ENCODE measurements at places on chromosomes 12 and 14.

DNA sequence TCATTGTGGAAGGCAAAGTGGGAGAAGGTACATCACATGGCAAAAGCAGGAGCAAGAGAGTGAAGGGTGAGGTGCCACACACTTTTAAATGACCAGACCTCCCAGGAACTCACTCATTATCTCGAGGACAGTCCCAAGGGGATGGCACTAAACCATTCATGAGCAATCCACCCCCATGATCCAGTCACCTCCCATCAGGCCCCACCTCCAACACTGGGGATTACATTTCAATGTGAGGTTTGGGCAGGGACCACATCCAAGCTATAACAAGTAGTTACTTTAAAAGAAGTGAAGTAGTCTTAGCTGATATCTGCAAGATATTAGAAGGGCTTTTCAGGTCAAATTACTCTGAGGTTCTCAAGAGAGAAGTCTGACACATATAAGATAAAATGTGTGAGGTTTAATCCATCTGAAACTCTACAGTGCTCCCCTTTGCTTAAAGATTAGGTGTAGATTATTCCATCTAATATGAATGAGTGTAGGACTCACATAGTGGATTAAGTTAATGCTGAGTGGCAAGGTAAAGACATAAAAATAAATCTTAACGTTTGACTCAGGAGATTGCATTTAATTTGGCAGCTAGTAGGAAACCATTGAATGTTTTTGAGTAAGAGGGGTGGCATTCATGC lies 130.8 kb downstream of the TMX1 start:
- no peak for DNase-seq

- DNase-seq: no peak
Observed at GRCh38 chr12:2510045-2510444, 284.7 kb upstream of the FKBP4 start.

DNA sequence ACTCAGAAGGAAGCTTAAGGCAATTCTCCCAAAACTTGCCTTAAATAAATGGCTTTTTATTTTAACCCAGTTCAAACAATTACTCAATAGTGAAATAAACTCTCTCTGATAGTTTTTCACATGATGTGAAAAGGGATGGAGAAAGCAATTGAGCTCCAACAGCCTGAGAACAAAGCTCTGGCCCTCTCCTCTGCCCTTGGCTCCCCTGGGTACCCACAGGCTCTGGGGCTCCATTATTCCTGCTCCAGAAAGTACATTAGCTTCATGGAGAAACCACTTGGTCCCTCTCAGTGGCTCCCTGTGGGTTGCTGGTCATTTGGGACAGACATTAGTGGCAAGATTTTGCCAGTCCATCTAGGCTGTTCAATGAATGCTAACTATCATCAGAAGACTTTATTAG lies 242.8 kb downstream of the ATP23 start:
- no peak for DNase-seq

DNA sequence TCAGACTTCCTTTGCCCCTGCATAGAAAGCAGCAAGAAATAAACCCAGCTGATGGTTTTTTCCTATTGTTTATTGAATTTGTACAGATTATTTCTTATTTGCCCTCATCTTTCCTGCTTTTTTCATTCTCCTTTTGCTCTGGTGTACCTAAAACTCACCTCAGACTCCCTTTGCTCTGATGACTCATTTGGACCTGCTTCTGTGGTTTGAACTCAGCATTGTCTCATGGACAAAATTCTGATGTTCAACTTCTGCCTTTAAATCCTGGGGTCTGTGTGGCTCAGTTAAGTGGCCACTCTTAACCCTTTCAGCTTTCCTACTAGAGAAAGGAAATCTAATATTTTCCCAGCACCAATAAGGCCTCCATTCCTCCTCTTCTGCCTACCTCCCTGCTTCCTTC lies 3.5 kb upstream of the SENP1 start:
- DNase-seq: no peak

- DNase-seq: peak; percentile 77
Observed at GRCh38 chr14:94423453-94424056, 29.0 kb downstream of the SERPINA11 start.

GRCh38 chr12:5964913-5965900 lies 20.1 kb upstream of the ANO2 start:
- DNase-seq: no peak

DNA sequence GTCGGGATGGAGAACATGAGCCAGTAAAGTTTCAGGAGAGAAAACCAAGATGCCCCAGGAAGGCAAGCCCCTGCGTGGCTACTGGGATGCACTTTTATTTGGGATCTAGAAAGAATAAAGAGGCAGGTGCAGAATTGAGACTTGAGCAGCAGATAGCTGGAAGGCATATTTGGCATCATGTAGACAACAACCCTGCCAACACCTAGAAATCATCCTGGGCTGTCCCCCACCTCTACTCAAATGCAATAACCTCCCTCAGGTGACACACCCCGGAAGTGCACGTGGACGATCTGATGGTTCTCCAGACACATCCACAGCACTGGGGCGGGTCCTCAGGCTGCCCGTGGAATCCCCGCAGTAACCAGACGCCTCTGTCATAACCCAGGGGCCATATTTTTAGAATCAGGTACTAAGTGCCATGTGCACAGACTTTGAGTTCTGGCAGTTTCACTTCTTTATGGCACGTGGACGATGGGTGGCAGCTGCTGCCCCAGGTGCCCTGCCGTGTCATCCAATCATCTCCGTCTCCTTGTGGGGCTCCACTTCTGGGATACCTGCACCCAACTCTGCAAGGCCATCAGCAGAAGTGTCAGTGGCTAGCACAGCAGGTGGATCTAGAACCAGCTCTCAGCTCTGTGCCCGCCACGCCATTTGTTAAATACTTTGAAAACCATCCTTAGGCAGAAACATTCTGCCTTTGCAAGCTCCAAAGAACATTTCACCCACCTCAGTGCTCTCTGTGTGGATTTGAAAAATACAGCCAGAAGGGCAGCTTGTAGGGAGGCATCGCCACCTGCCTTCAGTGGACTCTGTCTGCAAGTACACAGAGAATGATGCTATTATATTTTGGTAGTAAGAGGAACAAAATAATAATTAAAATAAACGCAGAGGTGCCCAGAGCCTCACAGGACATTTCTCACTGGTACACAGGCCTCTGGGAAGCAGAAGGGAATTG lies 771.7 kb upstream of the TMEM132C start:
- DNase-seq: peak; percentile 5

DNA sequence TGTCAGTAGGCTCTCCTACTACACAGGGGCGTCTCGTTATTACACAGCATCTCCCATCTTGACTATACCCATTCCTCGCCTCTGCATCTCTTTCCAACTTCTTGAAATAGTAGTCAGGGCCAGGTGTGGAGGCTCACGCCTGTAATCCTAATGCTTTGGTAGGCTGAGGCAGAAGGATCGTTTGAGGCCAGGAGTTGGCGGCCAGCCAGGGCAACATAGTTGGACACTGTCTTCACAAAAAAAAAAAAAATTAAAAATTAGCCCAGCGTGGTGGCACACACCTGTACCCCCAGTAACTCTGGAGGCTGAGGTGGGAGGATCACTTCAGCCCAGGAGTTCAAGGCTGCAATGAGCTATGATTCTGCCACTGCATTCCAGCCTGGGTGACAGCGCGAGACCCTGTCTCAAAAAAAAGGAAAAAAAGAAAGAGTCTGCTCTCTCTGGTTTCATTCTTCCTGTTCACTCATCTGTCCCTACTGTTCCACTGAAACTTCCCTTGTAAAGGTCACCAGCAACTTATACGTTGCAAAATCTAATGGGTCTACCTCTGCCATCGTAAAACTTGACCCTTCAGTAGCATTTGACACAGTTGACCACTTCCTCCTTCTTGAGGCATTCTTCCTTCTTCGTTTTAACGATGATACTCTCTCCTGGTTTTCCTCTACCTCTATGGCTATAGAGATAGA lies 41.0 kb upstream of the PTGR2 start:
- DNase-seq: no peak

- DNase-seq: no peak
Observed at GRCh38 chr12:3014641-3015040, 55.4 kb downstream of the TEAD4 start.

DNA sequence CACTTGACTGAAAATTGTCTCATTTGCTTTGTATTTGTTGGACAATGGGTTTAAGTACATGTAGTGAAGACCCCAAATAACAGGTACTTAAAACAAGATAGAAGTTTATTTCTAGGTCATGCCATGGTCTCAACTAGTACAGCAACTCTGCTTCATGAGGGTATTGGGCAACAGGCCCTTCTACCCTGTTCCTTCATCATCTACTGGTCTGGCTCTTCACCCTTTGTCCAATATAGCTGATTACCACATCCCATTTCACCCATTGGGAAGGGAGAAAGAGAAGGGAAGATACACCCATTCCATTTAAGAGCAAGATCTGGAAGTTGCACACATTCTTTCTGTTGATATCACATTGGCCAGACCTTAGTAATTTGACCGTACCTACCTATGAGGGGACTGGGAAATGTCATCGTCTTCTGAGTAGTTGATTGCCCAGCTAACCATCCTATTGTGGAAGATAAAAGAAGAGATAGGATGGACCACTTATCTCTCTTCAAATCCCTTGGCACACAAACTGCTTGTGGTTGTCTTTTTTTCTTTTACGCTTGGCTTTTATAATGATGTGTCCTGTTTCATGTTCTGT lies 104.6 kb downstream of the DIP2B start:
- no peak for DNase-seq

GRCh38 chr14:30194741-30195148 lies 267.1 kb upstream of the PRKD1 start:
- DNase-seq: no peak

GRCh38 chr12:6069437-6070093 lies 54.9 kb downstream of the VWF start:
- DNase-seq: peak; percentile 83

DNA sequence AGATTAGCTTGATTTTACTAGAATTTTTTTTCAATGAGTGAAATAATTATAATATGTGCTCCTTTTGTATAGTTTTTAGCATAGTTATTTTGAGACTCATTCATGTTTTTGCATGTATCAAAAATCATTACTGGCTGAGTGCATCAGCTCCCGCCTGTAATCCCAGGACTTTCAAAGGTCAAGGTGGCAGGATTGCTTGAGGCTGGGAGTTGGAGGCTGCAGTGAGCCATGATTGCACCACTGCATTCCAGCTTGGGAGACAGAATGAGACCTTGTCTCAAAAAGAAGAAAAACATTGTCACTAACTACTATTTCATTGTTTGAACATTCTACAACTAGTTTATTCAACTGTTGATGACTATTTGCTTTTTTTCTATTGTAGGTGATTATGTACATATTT lies 802.7 kb downstream of the SLC16A7 start:
- no peak for DNase-seq

DNA sequence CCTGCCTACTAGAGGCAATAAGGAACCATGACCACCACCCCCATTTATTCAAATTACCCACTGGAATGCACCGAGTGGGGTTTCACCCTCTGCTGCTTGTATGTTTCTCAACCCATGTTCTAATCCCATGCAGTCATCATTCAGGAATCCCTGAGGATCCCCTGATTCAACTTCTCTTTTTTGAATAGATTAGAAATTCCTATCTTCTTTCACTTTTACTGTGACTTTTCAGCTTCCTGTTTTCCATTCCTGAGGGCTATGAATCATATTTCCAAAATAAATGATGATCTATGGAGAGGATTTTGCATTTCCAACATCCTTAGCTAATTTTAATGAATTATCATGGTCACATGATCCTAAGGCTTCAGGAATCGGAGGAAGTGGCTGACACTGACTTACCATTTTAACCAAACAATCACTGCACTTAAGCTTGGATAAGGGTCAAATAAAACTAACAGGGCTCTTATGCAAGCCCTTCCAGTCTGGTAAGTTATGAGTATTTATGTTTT lies 19.4 kb upstream of the P2RX4 start:
- peak; percentile 17 for DNase-seq

GRCh38 chr12:7203109-7203508 lies 13.6 kb downstream of the PEX5 start:
- no peak for DNase-seq

- no peak for DNase-seq
Observed at GRCh38 chr12:79674629-79675028, 16.1 kb downstream of the PAWR start.

- no peak for DNase-seq
Observed at GRCh38 chr12:41917938-41918341, 226.7 kb downstream of the GXYLT1 start.

DNA sequence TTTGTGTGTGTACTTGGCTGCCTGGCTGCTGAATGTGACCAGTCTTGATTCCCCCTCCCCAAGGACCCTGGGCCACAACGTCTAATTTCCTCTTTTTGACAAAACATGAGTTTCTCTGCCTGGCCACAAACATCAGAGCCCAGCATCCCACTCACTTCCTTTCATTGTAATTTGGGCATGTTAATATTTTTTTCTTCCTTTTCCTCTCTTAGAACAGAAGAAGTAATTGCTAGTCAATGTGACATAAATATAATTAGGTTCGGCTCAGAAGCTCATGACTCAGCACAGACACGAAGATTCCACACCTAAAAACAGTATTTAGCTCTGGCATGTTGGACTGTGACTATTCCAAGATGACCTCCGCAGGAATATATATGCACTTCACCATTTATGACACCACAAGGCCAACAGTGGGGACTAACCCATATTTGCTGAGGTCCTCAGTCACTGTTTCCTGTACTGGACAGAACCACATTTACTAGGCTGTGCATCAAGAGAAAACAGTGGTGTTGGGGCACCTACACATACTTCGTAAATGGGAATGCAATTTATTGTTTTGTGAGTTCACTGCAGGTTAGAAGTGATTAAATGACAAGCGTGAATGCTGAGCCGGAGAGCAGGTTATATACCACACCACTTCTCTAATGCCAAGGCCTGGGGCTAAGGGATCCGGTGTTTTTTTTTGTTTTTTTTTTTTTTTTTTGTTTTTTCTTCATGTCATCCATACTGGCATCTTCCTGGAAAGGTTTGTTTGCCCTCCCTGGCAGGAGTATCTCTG lies 4.2 kb downstream of the GSG1 start:
- DNase-seq: peak; percentile 52

DNA sequence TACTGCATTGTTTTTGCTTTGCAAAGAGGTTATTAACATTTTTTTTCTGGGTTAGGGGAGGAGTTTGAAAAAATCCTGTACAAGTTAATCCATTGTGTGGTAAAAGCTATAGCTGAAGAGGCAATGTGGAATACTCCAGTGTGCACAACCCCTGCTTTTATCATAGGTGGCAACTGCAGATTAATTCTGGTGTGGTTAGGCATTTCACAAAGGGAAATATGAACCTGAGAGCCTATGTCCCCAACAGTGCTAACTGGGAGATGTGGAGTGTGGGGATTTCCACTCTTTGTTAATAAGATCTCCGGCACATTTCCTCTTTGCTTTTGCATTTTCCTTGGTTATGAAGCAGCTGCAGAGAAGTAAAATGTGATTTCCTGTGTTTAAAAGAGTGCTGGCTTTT lies 33.6 kb downstream of the PRORP start:
- no peak for DNase-seq

DNA sequence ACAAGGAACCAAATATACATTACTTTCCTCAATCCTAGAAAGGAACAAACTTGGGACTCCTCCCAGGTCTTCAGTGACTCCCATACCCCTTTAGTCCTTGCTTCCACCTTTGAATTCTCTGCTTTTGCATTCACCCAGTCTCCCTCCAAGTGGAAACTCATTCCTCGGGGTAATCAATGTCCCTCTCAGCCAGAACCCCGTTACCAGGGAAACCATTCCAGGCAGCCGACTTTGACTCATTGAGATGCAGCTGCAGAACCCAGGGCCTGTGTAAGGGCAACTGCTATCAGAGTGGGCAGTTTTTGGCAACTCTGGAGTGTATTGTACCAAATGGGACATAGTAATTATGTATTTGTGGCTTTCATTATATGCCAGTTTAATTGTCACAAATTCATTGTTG lies 186.2 kb downstream of the NRXN3 start:
- DNase-seq: no peak
